ENCODE measurements at places on chromosomes 6 and 20.

- no peak for DNase-seq
These were observed 37.6 kb upstream of the LYRM2 start for GRCh38 chr6:89675949-89676748.

- peak; percentile 45 for DNase-seq
These were observed 6.9 kb downstream of the RPL10A start for GRCh38 chr6:35474942-35475570.

DNA sequence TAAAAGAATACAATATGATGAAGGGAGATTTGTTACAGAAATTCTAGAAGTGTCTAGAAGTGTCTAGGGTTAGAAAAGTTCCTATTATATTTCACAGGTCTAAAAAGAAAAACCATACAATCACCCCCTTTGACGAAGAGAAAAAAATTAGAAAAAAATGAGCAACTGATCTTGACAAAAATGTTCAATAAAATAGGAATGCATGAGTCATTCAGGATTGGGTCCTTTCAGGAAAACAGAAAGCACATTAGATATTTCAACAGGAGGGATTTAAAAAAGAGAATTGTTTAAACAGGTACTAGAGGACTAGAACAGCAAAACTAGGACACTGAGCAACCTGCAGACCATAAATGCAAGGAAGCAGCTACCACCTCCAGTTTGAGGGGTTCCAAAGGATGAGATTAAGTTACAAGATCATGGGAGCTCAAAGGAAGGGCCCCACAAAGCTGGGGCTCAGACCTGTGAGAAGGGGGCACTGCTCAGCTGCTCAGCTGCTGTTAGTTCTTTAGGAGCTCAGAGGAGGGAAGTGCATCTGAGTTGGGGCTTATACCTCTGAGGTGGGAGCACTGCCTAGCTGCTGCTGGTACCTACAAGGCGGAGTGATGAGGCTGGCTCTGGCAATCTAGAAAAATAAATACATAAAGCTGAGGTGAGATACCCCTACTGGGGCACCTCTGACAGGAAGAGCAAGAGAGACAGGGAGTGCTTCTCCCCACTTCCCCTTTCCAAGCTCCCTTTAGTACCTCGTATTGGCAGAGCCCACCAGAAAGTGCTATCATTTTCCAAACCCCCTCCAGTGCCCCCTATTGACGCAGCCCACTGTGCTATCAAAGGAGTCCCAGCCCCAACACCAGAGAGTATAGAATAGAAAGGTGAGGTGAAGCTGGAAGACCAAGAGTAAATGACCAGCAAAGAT, 27.1 kb upstream of the BEND6 start:
- DNase-seq = peak; percentile 9

DNA sequence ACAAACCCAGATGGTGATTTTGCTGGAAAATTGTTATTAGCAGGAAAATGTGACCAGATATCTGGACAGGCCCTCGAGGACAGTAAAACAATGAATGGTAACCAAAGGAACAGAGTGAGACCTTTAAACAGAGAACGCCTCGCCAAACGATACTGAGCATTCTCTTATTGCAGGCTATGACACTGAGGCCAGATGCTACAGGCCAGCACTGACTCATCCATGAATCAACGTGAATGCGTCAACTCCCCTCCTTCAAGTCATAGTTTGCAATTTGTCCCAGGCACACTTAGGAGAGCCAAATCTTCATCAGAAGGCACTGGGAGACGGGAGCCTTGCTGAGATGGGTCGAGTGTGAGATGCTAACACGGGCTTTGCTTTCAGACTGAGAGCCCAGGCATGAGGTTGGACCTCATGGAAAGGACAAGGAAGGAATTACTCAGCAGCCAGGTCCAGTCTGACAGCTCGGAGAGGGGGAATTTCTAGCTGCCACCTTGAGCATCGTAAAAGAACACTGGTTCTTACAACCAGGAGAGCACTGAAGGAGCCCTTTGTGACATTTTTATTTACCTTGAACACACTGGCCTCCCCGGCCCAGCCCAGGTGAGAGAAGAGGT, 60.7 kb downstream of the BMP7 start:
- no peak for DNase-seq

- DNase-seq = no peak
These were observed 252.7 kb downstream of the BTBD3 start for GRCh38 chr20:12170406-12170805.

- no peak for DNase-seq
These were observed 162.6 kb downstream of the FAM83B start for GRCh38 chr6:55009131-55009530.

GRCh38 chr6:49966334-49966733, 2.4 kb upstream of the DEFB114 start:
- no peak for DNase-seq

GRCh38 chr6:22411376-22412105, 114.7 kb upstream of the PRL start:
- no peak for DNase-seq

- peak; percentile 56 for DNase-seq
These were observed 914 bp upstream of the RANBP9 start for GRCh38 chr6:13712599-13712898.

DNA sequence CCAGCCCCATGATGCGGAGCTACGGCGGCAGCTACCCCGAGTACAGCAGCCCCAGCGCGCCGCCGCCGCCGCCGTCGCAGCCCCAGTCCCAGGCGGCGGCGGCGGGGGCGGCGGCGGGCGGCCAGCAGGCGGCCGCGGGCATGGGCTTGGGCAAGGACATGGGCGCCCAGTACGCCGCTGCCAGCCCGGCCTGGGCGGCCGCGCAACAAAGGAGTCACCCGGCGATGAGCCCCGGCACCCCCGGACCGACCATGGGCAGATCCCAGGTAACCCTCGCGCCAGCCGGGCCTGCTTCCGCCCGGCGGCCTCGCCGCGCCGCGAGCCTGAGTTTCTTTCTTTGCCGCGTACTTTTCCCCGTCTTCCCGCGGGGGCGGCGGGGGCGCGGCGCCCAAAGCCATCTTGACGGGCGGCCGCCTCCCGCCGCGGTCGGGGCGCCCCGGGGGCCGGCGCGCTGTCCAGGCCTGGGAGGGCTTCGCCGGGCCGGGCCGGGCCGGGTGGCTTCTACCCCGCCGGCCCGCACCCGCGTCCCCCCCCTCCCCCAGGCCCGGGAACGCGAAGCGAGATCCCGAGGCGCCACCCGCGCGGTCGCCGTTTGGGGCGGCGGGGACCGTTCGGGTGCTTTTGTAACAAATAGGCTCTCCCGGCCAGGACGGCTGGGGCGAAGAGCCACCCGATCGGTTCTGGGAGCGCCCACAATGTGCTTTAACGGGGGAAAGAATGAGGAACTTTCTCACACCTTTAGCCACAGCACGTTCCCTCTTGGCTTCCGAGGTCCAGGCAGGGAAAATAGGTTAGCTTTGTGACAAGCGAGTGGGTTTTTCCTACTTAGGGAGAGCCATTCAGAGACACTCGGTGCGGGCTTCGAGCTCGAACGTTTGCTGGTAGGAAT, 2.3 kb downstream of the ARID1B start:
- peak; percentile 45 for DNase-seq

DNA sequence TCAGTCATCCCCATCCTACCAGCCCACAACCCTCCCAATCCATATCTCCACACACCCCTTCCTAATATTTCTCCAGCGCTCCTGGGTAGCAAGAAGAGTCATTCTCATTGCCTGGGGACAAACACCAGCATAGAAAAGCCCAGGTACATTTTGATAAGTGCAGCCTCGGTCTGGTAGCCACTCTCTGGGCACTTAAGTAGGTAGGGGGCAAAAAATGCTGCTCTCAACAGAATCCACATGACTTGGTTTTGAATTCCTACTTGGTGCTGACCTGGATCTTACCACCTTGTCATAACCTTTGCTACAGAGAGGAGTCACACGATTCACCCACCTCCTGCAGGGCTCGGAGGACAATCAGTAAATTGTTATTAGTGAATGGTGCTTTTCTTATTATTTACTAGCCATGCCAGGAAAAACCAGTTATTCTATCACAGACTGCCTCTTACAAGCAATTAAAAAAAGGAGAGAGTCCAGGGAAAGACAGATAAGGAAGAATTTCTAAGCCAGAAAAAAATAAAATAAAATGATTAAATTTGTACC, 249.1 kb downstream of the LY86 start:
- DNase-seq = no peak

DNA sequence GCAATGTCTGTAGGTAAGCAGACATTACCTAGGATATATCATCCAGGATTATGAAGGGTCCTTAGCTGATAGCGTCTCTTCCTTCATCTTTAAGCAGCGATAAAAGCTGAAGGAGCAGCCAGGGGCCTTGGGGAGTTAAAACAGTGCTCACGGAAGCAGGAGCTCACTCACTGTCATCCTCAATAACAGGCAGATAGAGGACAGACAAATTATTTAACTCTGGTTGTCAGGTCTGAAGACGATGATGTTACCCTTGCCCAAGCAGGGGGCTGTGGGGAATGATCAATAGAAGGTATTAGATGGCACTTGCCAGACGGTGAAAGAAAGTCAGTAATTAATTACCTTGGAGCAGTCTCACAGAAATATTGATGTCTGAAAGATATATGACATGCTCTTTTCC, 12.6 kb upstream of the SPATS1 start:
- no peak for DNase-seq

DNA sequence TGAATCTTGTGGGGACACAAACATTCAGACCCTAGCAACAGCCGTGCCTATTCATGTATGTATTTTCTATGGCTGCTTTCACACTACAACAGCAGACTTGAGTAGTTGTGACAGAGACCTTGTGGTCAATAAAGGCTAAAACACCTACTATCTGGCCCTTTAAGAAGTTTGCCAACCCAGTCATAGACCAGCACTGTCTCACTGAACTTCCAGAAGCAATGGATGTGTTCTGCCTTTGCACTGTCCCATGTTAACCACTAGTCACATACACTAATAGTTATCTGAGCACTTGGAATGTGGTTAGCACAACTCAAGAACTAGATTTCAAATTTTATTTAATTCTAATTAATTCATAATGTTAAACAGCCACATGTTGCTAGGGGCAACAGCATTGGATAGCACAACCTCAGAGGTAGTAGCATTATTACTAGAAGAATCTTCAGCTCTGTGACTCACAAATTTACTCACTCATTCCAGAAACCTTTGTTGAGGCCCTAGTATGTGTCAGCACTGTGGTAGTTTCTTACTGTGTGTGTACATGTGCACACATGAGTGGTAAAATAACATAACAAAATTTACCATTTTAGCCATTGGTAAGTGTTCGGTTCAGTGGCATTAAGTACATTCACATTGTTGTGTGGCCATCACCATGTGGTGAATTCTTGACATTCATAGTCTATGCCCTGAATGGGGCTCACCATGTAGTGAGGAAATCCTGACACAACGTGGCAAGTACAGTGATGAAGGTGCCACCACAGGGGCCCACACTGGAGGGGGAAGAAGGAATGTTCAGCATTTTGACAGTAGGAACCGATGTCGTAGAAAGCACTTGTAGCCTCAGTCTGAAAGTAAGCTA, 107.3 kb downstream of the CEP57L1 start:
- no peak for DNase-seq

- DNase-seq = peak; percentile 51
These were observed 72.1 kb downstream of the AFDN start for GRCh38 chr6:167898673-167899311.

- no peak for DNase-seq
These were observed 25.4 kb upstream of the CCN2 start for GRCh38 chr6:131976545-131977061.

DNA sequence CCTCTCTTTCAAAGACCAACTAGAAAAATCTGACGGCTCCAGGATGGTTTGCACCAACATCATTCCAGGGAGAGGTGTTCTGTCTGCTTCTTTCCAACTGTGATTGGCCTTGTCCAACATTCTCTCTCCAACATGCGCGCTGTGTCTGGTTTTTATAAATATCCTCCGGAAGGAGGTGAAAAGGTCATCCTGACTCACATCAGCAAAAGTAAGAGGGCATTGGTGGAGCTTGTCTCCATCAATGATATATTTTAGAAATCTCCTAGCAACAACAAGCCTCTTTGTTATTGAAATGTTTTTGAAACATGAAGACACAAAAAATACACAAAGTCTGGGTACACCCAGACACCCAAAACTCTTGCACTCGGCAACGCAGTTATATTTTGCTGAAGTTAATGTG, 475.3 kb upstream of the JARID2 start:
- DNase-seq = no peak

DNA sequence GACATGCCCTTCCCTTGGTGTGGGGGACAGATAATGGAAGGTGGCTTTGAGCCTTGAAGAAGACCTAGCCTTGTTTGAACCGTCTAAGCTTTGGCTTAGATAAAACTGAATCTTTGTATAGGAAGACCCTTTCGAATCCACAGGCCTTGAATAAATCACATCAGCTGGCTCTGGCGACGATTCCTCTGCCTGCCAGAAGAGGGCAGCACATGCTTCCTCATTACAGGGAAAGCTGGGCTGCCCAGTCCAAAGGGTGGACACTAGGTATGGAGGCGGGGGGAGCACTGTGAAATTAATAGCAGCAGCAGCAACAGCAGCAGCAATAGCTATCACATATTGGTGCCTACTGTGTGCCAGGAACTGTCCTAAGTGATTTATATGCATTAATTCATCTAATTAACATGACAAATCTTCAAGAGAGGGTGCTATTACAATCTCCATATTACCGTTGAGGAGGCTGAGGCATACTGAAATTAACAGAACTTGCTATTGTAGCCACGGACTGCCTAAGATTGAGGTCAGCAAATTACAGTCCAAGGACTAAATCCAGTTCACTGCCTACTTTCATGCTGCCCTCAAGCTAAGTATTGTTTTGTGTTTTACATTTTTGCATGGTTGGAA, 85.1 kb downstream of the CLIC5 start:
- DNase-seq = peak; percentile 62

DNA sequence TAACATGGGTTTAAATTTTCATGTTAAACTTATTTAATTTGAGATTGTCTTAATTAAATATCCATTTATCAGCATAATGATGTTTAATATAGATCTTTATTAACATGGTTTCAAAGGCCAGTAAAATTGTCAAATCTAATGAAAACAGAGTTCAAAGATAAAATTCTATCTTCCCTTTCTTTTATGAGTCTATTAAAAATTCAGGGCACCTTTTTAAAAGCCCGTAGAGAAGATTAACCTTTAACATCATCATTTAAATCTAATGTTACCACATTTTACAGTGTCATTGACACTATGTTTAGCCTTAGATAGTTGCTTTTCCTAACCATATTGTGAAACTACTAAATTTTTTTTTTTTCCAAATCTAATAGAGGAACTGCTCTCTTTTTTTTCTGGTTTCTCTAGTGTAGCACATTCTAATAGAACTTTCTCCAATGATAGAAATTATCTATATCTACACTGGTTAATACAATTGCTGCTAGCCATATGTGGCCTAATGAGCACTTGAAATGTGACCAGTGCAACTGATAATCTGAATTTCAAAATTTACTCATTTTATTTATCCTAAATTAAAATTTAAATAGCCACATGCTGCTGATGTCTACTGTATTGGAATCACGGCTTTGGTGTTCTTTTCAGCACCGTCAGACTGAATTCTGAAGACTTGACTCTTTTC, 410.9 kb downstream of the UTRN start:
- DNase-seq = no peak

- no peak for DNase-seq
These were observed 10.2 kb downstream of the FKBP1A start for GRCh38 chr20:1382670-1383069.

- DNase-seq = no peak
These were observed 27.9 kb upstream of the HDAC2 start for GRCh38 chr6:113998811-113999210.
